ENCODE measurements at places on chromosomes 7 and 10.

DNA sequence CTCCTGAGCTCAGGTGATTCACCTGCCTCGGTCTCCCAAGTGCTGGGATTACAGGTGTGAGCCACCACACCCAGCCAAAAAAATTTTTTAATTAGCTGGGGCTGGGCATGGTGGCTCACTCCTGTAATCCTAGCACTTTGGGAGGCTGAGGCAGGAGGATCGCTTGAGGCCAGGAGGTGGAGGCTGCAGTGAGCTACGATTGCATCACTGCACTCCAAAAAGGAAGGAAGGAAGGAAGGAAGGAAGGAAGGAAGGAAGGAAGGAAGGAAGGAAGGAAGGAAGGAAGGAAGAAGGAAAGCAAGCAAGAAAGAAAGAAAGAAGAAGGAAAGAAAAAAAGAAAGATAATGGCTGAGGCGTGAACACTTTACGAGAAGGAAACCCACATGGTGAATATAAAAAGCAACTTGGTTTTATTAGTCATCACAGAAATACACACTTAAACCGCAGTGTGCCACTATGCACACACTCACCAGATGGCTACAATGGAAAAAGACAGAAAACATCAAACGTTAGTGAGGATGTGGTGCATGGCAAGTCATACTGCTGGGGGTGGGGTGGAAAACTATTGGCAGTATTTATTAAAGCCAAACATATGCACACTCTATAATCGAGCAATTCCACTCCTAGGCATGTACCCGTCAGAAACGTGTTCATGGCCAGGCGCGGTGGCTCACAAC, 4.4 kb upstream of the CCL26 start:
- peak; percentile 4 for DNase-seq

DNA sequence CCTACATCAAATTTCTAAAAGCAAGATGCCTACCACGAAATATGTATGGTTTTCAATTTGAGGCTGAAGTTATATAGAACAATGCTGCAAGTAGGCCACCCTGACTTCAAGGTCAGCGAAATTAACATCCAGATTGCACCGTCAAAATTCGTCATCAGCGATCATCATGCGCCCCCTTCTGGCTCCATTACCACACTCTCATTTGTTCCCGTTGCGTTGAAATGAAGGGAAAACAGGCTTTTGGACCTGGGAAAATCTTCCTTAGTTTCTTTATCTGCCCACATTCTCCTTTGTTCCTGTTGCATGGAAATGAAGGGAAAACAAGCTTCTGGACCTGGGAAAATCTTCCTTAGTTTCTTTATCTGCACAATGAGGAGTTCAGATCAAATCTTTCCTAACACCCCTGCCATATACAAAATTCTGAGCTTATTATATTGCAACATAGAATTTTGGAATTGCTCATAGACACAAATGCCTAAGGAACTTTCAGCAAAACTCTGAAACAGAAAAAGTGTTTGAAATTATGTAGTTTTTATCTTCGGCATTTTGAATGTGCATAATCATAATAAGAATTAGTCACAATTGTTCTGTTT, 98.2 kb upstream of the PRKCQ start:
- DNase-seq: peak; percentile 60

DNA sequence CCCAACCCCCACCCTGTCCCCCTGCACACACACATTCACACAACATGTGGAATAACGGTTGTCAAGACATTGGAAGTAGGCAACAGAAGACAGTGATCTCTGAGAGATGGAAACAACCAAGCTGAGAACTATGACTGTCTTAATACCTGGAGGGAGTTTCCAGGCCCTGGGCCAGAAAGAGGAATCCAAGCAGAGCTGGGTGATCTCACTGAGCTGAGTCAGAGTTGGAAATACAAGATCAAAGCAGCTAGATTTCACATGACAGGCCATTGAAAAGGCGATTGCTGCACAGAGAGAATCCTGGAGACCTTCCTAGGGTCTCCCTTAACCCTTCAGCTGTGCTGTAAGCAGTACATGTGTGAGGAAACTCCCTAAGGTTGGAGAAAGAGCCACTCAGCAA, 165.8 kb upstream of the PRSS1 start:
- no peak for DNase-seq

GRCh38 chr10:34102237-34102673, 712.8 kb downstream of the PARD3 start:
- DNase-seq: no peak

DNA sequence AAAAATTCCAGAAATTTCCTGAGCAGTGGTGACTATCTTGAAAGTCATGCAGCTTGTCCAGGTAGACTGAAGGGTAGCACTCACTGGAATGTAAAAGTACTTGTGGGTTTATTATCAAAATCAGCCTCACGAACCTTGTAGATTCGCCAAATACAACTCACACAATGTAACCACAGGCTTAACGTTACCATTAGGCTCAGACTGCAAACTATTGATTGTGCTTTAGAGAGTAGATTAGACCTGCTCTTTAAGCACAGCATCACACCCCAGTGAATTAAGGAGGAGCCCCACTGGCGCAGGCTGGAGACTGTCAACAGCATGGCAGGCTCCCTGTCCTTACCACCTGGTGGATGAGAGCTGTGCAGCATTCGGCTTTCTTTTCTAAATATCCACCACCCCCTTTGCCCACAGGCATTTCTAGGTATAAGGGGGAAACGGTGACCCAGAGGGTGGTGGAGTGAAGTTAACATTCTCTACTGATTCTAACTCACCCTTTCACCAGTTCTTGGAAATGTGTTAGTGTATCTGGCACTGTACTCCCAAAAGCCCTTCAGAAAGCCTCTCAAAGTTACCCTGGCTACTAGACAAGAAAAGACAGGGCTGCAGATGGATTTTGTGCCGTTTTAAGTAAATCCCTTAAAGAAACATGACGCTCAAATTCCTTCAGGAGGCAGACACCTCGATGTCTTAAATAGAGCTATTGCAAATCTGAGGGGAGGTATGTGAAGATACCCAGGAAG, 56.6 kb downstream of the GSDME start:
- DNase-seq: no peak

DNA sequence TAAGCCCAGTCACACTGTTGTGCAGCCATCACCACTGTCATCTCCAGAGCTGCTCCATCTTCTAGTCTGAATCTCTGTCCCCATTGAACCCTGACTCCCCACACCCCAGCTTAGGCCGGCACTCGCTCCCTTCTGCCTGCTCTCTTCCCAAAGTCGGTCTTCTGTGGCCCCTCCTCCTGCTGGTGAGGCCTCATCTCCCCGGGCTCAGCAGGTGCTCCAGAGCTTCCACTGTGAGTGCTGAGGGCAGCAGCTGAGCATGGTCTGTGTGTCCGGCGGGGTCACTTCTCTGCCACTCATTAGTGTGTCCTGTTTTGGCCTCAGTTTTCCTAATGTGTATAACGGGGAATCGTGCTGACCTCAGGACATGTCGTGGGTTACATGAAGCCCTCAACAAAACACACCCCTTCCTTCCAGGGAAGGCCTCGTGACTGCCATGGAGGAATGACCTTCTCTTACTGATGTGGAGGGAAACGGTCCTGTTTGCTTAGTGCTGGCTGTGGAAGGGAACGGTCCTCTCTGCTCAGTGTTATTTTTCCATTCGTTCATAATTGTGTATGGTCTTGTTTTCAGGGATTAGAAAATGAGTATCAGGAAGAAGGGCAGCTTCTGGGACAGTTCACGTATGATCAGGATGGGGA, 4.3 kb upstream of the GET4 start:
- no peak for DNase-seq

DNA sequence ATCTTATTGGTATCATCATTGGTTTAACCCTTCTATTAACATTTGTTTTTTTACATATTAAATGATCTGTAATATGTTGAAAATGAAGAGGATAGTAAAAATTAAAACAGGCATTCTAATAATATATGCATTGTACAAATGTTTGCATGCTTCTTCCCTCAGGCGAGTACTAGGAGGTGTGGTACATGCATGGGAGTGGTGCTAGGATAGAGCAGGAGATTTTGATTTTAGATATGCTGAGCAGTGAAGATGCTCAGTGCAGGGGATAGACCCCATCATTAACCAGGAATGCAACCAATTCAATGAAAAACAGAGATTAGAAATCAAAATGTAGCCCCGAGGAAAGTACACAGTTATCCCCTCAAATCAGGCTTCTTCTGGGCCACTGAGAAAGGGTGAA, 916.4 kb downstream of the LRMDA start:
- no peak for DNase-seq

DNA sequence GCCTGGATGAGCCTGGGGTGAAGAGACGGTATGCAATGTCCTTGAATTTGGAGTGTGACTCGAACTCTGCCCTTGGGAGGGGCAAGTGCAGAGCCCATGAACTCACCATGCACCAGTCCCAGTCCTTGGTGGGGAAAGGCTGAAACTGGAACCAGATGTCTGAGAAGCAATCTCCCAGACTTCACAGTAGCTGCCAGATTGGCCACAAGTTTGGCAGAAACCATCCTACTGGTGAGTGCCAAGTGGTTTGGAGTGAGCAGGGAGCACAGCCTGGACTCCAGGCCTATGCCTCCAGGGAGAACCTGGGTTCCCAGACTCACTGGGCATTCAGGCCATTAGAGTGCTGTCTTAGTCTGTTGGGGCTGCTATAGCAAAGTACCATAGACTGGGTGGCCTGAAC, 99.6 kb upstream of the LYZL1 start:
- no peak for DNase-seq

- no peak for DNase-seq
Observed at GRCh38 chr7:143391462-143392404, 10.6 kb downstream of the ZYX start.

GRCh38 chr7:114102996-114103395, 184.2 kb upstream of the PPP1R3A start:
- DNase-seq: no peak

GRCh38 chr10:17528306-17528862, 74.0 kb upstream of the ST8SIA6 start:
- DNase-seq: no peak

- DNase-seq: no peak
Observed at GRCh38 chr7:103622274-103622673, 176.3 kb upstream of the SLC26A5 start.

- DNase-seq: no peak
Observed at GRCh38 chr7:36091874-36092176, 61.2 kb upstream of the EEPD1 start.

GRCh38 chr7:21146642-21147423, 281.1 kb upstream of the SP4 start:
- DNase-seq: no peak

- DNase-seq: no peak
Observed at GRCh38 chr10:15640536-15641085, 79.1 kb downstream of the ITGA8 start.
